ENCODE measurements at places on chromosomes 7 and 10.
A peak's percentile ranks its signal among the peaks of the same experiment; 100 is the strongest.

DNA sequence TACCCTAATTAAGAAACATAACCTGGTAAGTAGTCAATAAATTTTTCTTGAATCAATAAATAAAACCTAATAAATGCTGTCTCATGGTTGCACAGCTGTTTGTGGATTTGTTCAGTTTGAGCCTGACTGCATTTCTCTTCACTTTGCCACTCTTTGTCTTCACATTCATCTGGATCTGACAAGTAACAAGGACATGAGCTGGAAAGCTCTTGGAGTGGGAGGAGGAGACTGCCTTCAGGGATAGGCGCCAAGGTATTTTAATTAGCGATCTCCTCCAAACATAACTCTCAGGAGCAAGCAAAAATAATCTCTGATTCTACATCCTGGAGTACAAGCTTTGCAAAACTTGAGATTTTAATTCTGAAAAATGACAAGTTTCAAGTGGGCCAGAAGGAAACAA, 251.0 kb downstream of the BMPER start:
- no peak for DNase-seq

DNA sequence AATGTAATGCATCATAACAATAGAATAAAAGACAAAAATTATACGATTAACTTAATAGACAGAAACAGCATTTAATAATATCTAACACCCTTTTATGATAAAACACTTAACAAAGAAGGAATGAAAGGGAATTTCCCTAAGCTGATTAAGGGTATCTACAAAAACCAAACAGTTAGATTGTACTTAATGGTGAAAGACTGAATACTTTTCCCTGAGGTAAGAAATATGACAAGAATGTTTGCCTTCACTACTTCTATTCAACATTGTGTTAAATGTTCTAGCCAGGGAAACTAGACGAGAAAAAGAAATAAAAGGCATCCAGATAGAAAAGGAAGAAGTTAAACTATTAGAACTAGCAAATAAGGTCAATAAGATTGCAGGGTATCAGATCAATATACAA, 276.9 kb downstream of the BAMBI start:
- no peak for DNase-seq

DNA sequence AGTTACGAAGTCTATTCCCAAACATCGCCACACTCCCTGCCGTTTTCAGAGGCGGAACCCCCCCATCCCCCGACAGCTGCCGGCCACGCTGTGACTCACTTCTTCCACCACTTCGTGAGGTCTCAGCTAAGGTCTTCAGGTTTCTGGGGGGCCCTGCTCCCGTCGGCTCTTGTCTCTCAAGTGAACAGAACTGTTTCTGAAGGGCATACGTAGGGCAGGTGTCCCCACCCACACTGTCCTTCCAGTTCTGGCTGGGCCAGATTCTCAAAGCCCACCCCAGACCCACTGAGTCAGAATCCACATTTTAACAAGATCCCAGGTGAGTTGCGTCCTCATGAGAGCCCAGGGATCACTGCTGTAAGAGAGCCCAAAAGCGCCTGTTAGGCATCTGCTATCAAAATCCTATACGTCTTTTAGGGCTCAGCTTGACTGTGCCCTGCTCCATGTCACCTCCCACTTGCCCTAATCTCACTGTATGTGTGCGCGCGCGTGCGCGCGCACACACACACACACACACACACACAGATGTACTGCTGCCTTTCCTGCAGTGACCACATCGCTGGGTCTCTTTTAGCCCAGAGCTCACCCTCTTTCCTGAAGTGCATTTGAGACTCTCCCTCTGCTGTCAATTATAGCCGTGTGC, 78.8 kb downstream of the PROSER2 start:
- peak; percentile 47 for DNase-seq

DNA sequence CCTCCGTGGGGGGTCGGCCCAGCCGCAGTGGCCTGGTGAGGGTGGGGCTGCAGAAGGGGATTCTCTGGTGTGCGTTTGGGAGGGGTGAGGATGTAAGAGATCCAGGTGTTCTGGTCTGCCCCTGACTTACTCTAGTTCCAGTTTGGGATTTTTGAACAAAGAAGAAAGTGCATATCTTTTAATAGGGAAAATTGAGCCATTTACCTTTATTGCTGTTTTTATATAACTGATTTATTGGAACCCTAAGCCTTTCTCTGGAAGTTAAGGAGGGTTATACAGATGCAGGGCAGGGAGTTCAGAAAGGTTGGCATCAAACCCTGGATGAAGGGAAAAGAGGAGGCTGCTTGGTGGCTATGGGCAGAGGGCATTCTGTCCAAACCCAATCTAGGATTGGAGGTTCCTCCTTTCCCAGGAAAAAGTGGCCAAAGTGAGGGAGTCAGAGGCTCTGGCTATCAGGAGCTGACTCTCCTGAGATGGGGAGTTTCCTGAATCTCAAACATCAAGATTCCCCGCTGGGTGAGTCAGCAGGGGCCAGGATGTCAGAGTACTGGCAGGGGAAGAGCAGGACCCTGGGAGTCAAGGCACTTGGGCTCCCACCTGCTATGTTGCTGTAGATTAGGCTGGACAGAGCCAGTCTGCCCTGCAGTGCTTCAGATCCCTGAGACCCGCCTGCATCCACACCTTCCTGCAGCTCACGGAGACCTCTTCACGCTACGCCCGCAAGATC, 67.5 kb downstream of the CLIP2 start:
- no peak for DNase-seq

DNA sequence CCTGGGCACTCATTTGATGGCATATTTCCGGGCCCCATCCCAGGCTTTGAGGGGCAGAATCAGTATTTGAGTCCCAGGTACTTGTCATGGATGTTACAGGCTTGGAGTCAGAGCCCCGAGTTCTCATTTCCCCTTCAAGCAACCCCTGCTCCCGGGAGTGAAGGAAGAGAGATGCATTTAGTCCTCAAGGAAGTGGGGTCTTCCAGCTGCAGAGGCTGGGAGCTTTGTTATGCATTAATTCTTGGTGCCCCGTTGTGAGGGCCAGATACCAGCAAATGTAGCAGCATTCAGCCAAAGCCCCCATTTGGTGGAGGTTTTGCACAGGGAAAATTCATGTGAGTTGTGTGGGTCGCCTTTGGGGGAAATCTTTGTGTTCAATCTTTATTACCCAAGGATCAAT, 38.7 kb upstream of the TCERG1L start:
- no peak for DNase-seq

- no peak for DNase-seq
These were observed 4.6 kb downstream of the MARVELD1 start for GRCh38 chr10:97718178-97718577.

DNA sequence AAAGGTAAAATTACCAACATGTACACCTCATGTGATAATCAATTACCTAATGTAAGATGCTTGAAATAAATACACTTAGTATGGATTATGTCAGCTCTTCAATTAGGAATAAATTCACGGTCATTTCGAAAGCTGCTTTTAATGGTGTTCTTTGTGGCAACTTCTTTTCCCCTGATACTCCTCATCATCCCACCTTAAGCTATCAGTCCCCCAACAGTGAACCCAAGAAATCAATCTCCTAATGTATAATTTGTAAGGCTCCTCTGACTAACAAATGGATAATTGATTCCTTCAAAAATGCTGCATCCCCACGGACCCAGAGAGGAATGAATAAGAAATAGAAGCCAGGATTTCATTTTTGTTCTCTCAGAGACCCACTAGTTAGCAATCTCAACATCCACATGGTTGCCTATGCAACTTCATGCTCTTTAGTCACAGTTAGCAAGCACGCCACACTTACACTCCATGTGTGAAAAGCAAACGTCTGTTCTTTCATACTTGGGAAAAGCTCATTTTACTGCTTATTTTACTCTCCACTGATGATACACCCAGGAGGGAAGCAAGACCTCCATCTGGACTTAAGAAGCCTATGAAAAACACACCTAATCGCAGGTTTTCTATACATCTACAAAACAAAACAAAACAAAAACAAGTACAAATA, 70.1 kb downstream of the VPS41 start:
- no peak for DNase-seq

DNA sequence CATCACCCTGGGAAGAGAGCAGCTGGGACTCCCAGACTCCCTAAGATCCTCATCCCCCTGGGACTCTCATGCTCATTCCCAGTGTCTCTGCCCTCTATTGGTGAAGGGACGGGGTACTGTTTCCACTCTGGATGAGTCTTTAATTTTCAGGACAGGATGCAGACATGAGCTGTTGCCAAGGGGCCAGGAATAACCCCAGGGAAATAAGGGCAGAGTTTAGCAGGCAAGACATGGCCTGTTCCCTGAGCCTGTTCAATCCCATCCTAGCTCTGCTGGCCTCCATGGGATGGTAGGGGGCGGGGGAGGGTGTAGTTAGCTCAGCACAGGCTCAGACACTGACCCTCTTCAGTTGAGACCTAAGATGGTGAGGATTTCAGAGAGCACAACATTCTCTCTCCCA, 14.0 kb downstream of the C10orf105 start:
- DNase-seq = no peak

DNA sequence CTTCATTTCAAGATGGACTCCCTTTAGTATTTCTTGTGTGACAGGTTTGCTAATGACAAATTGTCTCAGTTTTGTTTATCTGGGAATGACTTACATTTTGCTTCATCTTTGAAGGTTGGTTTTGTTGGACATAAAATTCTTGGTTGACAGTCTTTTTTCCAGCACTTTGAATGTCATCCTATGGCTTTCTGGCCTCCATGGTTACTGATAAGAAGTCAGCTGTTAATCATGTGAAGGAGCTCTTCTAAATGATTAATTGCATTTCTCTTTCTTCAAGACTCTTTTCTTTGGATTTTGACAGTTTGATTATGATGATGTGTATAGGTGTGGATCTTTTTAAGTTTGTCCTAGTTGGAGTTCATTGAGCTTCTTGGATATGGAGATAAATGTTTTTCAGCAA, 26.9 kb upstream of the HHEX start:
- no peak for DNase-seq

DNA sequence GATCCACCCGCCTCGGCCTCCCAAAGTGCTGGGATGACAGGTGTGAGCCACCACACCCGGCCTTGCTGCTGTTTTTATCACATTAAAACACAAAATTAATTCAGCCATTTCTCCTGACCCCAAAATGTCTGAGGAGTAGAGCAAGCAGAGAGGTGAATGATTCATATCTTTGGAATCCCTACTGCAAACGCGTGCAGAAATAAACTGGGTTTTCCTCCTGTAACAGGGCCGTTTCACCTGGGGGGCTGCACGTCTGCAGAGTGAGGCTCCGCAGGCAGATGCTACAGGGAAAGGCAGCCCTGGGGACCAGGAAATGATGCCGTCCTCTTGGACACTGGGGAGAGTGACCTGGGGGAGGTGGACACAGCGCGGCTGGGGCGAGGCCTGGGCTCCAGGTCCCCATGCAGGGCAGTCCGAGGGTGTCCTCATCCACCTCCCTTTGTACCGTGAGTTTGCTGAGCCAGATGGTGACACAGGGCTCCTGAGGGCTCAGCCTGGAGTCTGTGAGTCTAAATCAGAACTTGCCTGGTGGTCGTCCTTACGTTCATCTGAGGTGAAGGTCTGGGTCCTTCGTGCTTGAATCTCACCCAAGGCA, 41.9 kb downstream of the PDGFA start:
- DNase-seq = no peak

DNA sequence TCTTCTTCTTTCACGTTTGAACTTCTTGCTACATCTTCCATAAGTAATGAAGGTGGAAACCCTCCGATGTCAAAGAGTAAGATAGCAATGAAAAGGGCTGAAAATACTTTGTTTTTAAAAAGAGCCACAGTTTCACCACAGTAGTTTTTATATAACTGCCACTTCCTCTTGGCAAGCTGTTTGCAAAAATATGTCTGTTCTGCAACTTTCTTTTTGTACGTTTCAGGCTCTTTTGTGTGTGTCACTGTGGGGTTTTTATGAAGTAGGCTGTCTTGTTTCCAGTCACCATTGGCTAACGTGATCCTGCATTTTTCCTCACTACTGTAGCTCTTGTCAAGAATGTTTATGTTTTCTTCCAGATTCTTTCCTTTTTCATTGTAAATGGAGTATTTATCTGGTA, 55.6 kb downstream of the SLC16A9 start:
- DNase-seq = no peak

GRCh38 chr10:105370692-105371091, 729.6 kb downstream of the SORCS3 start:
- DNase-seq = no peak

- no peak for DNase-seq
These were observed 142.9 kb downstream of the CTTNBP2 start for GRCh38 chr7:117730390-117730789.

GRCh38 chr10:73206385-73206784, 38.5 kb downstream of the FAM149B1 start:
- no peak for DNase-seq

- no peak for DNase-seq
These were observed 1.0 kb downstream of the BUD31 start for GRCh38 chr7:99409806-99410205.

DNA sequence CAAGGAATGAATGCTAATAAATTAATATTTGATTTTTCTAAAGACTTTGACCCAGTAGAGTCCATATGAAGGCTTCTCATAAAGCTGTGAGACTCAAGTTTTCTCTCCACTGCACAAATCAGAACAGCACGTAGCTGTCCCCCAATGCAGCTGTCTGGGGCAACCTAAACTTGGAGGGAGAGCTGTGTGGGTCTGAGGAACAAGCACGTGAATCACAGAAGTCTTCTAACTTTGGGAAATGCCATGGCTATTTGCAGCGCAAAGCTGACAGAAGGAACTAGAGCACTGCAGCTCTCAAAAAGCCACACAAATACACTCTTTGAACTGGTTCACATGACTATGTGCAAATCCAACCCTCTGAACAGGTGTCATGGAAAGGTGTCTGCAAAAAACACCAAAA, 47.9 kb downstream of the COL1A2 start:
- no peak for DNase-seq

GRCh38 chr7:99897322-99898022, 20.6 kb upstream of the OR2AE1 start:
- no peak for DNase-seq

DNA sequence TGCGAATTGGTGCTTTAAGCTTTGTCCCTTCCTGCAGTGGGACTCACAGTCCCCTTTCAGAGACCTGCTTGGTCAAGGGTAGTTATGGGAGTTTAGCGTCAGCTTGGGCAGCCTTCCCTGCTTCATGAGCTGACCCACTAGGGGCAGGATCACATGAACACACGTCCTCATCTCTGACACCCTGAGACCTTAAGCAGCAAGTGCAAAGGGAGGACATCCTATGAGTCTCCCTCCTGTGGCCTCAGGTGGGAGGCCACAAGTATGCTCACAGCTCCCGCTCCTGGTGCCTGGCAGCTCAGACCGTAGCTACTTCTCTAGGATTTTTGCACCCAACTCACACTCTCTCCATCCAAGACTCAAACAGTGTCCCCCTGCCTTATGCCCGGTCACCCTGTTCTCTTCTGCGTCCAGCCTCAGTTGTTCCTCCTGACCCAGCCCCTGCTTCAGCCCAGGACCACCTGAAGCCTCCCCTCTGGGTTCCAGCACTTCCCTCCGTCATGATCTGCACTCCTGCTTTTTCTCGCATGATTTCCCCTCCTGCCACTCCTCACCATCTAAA, 136.6 kb upstream of the FAM20C start:
- DNase-seq = no peak

DNA sequence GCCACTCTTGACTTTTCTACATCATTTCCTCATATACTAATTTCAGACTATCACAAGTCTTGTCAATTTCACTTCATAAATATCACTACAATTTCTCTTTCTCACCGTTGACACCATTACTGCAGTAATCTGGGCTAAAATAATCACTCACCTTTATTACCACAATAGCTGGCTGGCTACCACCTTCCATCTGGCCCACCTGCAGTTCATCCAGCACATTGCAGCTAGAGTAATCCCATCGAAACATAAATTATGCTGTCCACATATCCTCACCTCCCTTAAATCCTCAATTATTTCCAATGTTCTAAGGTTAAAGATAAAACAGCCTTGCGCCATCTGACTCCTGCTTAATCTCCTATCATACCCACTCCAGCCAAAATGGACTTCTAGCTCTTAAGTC, 16.0 kb downstream of the DGKB start:
- DNase-seq = no peak

GRCh38 chr10:16612115-16612980, 90.7 kb upstream of the C1QL3 start:
- DNase-seq = peak; percentile 60
